ENCODE measurements at places on chromosomes 7 and 10. TPM values are rescaled to one million over a fixed set of nuclear protein-coding genes. Genes with fewer than 3 reads are reported as not detected.

The CDC14C gene
- not detected for total RNA-seq

The PROSER2 gene
- total RNA-seq = 12.7 TPM

The SPACDR gene
- total RNA-seq = not detected

The UCMA gene
- total RNA-seq = not detected

The ADAP1 gene
- total RNA-seq = 3.0 TPM

The ASZ1 gene
- not detected for total RNA-seq

The RHEB gene
- 79.2 TPM for total RNA-seq

All from glomerular endothelial cell (primary cell).